ENCODE measurements at places on chromosomes 5 and 9.

DNA sequence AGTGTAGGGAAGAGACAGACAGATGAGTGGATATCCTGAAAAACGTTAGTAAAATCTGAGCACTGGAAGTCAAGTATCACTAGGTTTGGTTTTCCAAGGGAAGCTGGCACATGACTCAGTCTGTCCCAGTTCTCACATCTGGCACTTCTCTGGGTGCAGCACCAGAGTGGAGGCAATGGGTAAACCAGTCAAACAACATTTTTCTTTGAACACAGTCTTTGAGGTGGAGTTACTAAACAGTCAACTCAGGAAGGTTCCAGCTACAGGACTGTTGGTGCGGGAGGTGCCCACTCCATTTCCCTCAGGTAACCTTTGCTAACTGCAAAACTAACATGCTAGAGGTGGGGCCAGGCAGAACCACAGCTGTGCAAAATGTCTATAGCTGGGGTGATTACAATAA is 301.4 kb upstream of the RFX3 start:
- no peak for DNase-seq

- DNase-seq: peak; percentile 50
These were observed 10.1 kb downstream of the ATG12 start for GRCh38 chr5:115831163-115831768.

DNA sequence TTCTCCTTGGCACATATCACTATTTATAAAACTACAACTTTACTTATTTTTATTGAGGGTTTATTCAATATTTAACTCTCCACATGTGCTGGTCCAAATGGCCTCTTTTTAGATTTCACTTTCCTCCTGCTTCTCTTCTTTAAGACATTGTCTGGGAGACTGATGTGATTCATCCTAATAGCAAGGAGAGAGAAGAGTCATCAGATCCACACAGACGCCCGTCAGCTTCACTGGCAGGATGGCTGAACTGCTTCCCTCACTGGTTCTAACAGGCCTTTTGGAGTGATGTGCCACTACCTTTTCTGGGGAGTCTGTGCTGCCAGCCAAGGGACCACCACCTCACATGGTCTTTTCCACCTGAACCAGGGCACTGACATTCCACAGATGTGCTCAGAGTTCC is 16.5 kb upstream of the ROR2 start:
- no peak for DNase-seq

DNA sequence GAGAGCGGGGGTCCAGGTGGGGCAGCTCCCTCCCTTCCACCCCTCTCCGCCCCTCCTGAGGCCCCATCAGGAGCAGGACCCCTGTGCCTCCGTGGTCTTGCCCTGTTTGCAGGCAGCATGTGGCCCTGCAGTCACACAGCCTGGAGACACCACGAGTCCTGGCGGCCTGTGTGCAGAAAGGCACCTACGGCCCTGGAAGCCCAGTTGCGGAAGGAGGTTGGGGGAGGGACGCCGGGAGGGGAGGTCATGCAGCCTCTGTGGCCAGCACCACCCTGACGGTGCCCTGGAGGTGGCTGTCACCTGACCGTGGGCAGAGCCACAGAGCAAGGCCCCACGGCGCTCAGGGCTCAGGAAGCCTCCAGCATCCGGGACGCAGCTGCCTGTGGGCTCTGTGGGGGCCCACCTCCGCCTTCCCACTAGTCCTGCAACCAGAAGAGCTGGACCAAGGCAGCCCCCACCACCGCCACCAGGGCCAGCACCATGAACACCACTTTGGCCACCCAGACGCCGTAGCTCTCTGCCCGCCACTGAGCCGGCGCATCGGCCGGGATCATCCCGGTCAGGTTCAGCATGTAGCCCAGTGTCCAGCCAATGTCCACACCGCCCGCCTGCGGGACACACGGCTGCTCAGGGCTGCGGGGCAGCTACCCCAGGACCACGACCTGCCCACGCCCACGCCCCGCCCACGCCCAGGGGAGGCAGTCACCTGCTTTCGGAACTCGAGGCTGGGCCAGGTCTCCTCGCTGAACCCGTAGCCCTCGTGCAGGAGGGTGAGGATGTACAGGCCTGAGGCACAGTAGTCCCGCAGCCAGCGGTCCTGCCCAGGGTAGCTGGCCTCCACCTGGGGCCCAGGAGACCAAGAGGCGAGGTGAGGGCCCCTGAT is 6.4 kb downstream of the ENTPD8 start:
- DNase-seq: no peak

DNA sequence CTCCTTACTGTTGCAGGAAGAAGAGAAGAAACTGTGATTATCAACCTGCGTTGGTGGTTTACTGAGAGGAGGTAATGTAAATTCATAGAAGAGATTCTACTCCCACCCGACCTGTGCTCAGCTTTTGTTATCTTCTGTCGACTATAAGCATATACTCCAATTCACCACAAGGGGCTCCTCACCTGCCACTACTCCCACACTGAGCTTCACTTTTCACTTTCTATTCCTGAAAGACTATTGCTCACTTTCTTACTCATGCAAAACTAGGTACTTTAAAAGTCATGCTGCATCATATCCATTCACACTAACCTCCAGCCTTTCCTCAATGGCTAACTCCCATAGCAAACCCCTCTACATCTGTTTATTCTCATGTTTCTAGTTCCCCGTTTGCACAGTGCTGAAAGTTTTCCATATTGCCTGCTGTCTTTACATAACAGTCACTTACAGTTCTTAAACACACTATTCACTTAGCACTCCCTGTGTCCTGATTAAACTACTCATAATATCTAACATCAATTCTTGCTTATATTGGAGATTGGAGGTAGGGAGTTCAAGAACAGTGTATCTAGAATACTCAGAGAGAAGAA is 1062.6 kb downstream of the NR2F1-AS1 start:
- peak; percentile 16 for DNase-seq

DNA sequence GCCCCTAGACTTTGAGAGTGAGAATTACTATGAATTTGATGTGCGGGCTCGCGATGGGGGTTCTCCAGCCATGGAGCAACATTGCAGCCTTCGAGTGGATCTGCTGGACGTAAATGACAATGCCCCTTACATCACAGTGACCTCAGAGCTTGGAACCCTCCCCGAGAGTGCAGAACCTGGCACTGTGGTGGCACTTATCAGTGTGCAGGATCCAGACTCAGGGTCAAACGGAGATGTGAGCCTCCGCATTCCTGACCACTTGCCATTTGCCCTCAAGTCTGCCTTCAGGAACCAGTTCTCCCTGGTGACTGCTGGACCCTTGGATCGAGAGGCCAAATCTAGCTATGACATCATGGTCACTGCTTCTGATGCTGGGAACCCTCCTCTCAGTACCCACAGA is 1.3 kb downstream of the PCDHGC4 start:
- DNase-seq: no peak

GRCh38 chr5:168064457-168064856 is 227.0 kb upstream of the WWC1 start:
- DNase-seq: no peak

DNA sequence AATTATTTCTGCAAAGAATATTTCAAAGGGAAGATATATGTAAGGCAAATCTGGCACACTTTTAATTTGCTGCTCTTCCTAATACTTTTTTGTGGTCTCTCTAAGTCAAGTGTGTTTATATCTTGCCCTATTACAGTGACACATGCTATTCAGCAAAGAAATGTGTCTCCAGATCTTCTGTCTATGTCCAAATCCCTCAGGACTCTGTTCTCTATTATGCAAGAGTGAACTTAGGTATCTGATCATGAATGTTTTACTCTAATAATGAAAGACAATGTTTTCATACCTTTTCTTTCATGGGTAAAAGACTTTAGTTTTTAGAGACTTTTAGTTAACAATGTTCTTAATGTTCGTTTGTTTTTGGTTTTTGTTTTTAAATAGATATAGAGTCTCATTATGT is 255.4 kb upstream of the DAB2 start:
- DNase-seq: no peak

- DNase-seq: no peak
These were observed 292.3 kb downstream of the SLF1 start for GRCh38 chr5:94910721-94911120.

- DNase-seq: peak; percentile 81
These were observed 4.0 kb upstream of the TMEM250 start for GRCh38 chr9:136122425-136123383.

GRCh38 chr5:155767470-155767869 is 559.5 kb upstream of the SGCD start:
- peak; percentile 13 for DNase-seq

DNA sequence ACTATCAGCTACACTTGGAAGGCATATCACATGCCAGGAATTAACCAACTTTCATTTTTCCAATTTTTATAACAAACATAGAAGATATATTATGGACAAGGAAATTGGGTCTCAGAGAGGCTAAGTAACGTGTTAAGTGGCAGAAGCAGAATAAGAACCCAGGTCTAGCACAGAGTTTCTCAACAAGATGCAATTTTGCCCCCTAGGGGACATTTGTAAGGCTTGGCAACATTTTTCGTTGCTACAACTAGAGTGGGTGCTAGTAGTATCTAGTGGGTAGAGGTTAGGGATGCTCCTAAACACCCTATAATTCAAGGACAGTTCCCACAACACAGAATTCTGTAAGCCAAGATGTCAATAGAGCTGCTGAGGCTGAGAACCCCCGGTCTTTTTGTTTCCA is 180.6 kb downstream of the SNCAIP start:
- no peak for DNase-seq

DNA sequence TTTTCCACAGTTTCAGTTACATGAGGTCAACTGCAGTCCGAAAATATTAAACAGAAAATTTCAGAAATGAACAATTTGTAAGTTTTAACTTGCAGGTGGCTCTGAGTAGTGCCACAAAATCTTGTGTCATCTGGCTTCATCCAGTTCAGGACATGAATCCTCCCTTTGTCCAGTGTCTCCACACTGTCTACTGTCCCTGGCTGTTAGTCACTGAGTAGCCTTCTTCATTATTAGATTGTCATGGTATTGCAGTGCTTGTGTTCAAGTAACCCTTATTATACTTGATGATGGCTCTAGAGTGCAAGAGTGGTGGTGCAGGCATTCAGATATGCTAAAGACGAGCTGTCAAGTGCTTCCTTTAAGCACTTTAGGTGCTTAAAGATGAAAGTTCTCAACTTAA is 65.3 kb downstream of the CFAP95 start:
- no peak for DNase-seq

GRCh38 chr5:118956727-118957126 is 31.6 kb downstream of the DTWD2 start:
- DNase-seq: no peak

DNA sequence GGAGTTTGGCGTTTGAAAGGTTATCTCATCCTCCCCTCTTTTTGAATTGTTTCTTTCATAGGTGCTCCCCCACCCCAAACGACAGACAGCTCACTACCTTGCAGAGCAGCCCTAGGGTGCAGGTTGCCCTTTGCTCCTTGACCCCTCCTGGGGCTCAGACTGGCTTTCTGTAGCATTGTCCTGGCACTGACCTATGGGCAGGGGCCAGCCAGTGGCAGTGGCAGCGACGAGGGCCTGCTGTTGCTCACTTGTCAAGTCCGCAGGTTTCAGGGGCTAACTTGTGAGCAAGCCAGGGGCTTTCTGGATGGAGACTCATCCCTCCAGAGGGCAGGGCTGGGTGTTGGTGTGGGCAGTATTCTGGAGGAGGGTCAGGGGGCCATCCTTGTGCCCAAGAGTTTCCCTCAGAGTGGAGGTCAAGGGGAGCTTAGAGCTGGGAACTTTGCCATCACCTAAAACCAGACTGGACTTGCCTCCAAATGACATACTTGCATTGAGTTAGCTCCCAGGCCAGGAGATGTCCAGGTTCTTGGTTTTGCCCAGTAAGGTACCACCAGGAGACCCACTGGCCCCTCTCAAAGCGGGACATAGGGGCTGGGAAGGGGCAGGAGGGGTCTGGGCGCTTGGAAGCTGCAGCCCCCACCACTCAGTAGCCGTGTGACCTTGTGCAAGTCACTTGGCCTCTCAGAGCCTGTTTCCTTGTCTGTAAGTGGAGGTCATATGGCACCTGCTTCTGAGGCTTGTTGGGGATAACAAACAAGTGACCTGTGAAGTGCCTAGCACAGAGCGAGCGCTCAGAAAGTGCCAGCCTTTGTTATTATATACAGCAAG is 53.5 kb upstream of the CDKN2AIPNL start:
- no peak for DNase-seq

GRCh38 chr5:17805227-17805825 is 171.1 kb downstream of the TAF11L14 start:
- no peak for DNase-seq

DNA sequence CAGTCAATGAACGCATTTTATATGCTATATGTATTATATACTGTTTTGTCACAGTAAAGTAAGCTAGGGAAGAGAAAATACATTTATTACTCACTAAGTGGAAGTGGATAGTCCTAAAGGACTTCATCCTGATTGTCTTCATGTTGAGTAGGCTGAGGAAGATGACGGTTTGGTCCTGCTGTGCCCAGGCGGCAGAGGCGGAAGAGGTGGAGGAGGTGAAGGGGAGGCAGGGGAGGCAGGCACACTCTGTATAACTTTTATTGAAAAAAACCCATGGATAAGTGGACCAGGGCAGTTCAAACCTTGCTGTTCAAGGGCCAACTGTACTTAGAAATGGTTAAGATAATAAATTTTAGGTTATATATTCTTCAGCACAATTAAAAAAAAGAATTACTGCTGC is 28.5 kb downstream of the TJP2 start:
- DNase-seq: no peak
